Lung (tissue), 17 donors: ENCODE measurements at places on chromosomes 13 and 19. TPM values are rescaled to one million over a fixed set of nuclear protein-coding genes. Genes with fewer than 3 reads are reported as not detected.

The ATXN8OS gene
- total RNA-seq: not detected

The FBXO27 gene
- 18.0 TPM for total RNA-seq

The GJB2 gene
- total RNA-seq: 1.4 TPM

The OR7D4 gene
- not detected for total RNA-seq

The ZNF541 gene
- total RNA-seq: not detected

DNA sequence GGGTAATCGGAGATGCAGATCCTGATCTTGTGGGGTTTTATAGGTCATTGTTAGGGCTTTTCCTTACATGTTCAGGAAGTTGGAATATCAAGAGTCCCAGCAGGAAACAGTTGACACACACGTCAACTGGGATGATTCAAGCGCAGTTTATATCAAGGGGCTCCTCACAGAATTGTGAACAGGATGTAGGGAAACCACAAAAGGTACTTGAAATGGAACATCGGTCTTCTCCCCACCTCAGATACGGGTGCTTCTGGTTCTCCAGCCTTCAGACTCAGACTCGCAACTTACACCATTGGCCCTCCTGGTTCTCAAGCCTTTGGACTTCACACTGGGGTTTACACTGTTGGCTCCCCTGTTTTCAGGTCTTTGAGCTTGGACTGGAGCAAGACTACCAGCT, 19.5 kb downstream of the ZNF557 start:
- no peaks in the 10 kb centered on the region for H3K27me3 ChIP-seq
- peaks cover 3% of the 10 kb centered on the region for H3K36me3 ChIP-seq
- H3K4me3 ChIP-seq: no peak overlapping the region
- no peak for DNase-seq
- H3K4me1 ChIP-seq: no peaks in the 10 kb centered on the region

DNA sequence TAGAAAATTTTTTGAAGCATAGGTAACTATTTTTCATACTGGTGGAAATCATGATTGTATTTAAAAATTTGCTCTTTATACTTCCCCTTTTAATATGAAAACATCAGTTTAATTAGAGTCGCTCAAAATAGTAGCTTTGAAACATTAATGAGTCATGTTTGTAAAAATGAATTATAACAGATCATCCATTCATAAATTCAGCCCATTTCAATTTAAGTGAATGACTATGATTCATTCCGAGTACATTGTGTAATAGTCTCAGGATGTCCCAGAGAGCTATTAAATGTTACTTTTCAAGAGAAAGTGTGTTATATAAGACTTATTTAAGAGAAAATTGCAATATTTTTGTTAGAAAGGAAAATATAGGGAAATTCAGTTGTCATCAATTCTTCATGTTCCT, 111.0 kb downstream of the FNDC3A start:
- H3K4me1 ChIP-seq: no peaks in the 10 kb centered on the region
- no peak overlapping the region for H3K4me3 ChIP-seq
- no peaks in the 10 kb centered on the region for H3K27me3 ChIP-seq
- no peak for DNase-seq

GRCh38 chr13:50161052-50161451, 145.8 kb downstream of the KCNRG start:
- H3K27ac ChIP-seq: no peak overlapping the region
- DNase-seq: peak; percentile 60
- no peaks in the 10 kb centered on the region for H3K27me3 ChIP-seq
- H3K36me3 ChIP-seq: no peaks in the 10 kb centered on the region
- no peak overlapping the region for H3K4me3 ChIP-seq
- H3K4me1 ChIP-seq: peaks cover 5% of the 10 kb centered on the region

DNA sequence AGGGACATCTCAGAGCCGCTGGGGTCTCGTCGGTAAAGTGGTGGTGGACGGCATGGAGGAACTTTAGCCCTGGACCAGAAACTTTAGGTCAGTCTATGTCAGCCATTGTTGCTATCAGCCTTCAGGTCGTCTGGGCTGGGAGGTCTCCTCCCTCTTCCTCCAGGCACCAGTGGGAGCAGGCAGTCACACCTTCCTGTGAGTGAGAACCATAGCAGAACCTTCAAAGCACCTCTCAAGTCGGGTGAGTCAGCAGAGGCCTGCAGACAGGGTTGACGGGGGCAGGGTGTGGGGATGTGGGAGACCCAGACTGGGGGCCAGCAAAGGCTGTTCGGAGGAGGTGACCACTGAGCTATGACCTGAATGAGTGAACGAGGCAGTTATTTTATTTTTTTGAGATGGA, 15.4 kb upstream of the SBNO2 start:
- H3K27me3 ChIP-seq: no peaks in the 10 kb centered on the region
- no peaks in the 10 kb centered on the region for H3K4me1 ChIP-seq
- no peak for DNase-seq
- H3K27ac ChIP-seq: no peak overlapping the region
- H3K4me3 ChIP-seq: no peak overlapping the region
- H3K36me3 ChIP-seq: no peaks in the 10 kb centered on the region

DNA sequence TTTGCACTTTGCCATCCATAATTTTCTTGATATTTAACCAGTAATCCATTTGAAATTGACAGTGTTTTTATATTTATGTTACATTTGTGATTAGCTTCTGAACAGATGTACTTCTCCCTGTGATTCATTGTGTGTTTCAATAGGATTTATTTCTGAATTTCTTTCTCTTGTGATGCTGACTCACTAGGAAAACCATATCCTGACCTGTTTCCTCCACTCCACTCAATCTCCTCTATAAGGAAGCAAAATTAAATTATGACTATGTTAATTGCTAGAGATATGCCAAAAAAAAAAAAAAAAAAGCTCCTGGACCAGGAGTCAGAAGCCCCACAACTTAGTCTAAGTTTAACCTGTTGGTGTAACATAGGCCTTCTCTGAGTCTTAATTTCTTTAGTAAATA, 614.6 kb upstream of the SPRY2 start:
- H3K27ac ChIP-seq: no peak overlapping the region
- DNase-seq: no peak
- H3K36me3 ChIP-seq: no peaks in the 10 kb centered on the region
- H3K4me3 ChIP-seq: no peak overlapping the region

GRCh38 chr13:55245005-55245644, 1895.6 kb upstream of the PRR20A start:
- H3K36me3 ChIP-seq: no peaks in the 10 kb centered on the region
- no peak overlapping the region for H3K4me3 ChIP-seq
- H3K27me3 ChIP-seq: no peaks in the 10 kb centered on the region
- no peaks in the 10 kb centered on the region for H3K4me1 ChIP-seq
- H3K27ac ChIP-seq: no peak overlapping the region
- no peak for DNase-seq

- no peak overlapping the region for H3K4me3 ChIP-seq
- peaks cover 43% of the 10 kb centered on the region for H3K36me3 ChIP-seq
- no peaks in the 10 kb centered on the region for H3K27me3 ChIP-seq
- no peak for DNase-seq
- no peak overlapping the region for H3K27ac ChIP-seq
- H3K4me1 ChIP-seq: peaks cover 3% of the 10 kb centered on the region
Observed at GRCh38 chr13:98456413-98456845, 120.5 kb downstream of the STK24 start.
